Skin of body (tissue), 3 donors: ENCODE measurements at places on chromosomes 4 and X.
A peak's percentile ranks its signal among the peaks of the same experiment; 100 is the strongest.

- DNase-seq: peak; percentile 78
Observed at GRCh38 chr4:184355111-184355604, 119.2 kb downstream of the IRF2 start.

- no peak for DNase-seq
Observed at GRCh38 chrX:45873781-45874180, 671.4 kb downstream of the ZNF674 start.

- no peak for DNase-seq
Observed at GRCh38 chr4:79764120-79764519, 308.9 kb downstream of the ANTXR2 start.

GRCh38 chr4:8773124-8773931, 98.3 kb downstream of the HMX1 start:
- no peak for DNase-seq

DNA sequence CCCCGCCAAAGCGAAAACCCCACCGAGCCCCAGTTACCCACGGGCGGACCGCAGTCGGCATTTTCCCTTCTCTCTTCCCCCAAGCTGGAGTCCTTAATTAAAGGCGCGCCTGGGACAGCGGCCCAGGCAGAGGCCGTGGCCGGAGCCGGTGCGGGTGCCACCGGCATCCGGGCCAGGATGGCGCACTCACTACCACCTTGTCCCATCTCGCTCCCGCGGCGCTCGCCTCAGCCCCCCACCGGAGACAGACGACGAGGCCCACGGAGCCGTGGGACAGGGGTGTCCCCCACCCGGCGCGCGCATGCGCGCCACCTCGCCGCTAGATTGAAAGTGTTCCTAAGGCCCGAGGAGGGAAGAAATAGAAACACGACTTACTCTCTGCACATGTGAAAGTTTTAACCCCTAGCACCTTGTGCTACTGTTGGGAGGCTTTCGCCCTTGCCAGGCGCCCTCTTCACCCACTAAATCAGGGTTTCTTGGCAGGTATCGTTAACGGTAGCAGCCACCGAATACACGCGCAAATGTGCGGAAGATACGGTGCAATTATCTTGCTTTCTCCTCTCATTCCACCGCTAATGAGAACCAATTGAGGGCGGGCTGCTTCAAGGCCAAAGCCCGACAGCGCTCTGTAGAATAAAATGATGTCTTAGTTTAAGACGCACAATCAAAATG, 64.3 kb upstream of the CCDC160 start:
- DNase-seq: peak; percentile 18

- no peak for DNase-seq
Observed at GRCh38 chrX:20980426-20980825, 393.8 kb upstream of the CNKSR2 start.

DNA sequence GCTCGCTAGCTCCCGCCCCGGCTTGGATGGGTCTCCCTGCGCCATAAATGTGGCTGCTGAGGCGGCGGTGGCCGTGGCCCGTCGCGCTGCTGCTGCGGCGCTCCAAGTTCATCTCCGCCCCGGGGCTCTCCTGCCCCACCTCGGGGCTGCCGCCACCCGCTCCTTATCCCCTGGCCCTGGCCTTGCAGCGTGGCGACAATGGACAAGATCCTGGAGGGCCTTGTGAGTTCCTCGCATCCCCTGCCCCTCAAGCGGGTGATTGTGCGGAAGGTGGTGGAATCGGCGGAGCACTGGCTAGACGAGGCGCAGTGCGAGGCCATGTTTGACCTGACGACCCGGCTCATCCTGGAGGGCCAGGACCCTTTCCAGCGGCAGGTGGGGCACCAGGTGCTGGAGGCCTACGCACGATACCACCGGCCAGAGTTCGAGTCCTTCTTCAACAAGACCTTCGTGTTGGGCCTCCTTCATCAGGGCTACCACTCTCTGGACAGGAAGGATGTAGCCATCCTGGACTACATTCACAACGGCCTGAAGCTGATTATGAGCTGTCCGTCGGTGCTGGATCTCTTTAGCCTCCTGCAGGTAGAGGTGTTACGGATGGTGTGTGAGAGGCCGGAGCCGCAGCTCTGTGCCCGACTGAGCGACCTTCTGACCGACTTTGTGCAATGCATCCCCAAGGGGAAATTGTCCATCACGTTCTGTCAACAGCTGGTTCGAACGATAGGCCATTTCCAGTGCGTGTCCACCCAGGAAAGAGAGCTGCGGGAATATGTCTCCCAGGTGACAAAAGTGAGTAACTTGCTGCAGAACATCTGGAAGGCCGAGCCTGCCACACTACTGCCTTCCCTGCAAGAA, 763 bp downstream of the USP38 start:
- no peak for DNase-seq

DNA sequence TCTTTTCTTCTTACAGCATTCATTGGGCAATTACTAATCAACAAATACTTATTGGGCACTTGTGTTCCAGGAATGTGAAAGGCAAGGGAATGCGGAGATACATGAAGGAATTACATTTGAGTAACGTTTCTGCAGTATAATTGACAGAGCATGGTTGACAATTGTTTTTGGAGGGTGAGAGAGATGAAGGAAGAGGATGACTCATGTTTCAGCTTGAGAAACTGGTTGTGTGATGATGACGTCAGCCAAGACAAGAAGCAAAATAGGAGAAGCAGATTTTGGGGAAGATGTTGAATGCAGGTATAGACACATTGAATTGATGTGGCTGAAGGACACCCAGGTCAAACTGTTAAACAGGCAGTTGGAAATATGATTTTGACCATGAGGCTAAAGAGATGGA, 8.0 kb upstream of the CPEB2 start:
- no peak for DNase-seq

- no peak for DNase-seq
Observed at GRCh38 chr4:18422685-18423084, 401.1 kb upstream of the LCORL start.

GRCh38 chrX:45888518-45888917, 656.7 kb downstream of the ZNF674 start:
- no peak for DNase-seq

- DNase-seq: no peak
Observed at GRCh38 chr4:32022071-32022470, 1301.9 kb downstream of the PCDH7 start.

- no peak for DNase-seq
Observed at GRCh38 chr4:71188156-71188640, 150.6 kb upstream of the SLC4A4 start.

DNA sequence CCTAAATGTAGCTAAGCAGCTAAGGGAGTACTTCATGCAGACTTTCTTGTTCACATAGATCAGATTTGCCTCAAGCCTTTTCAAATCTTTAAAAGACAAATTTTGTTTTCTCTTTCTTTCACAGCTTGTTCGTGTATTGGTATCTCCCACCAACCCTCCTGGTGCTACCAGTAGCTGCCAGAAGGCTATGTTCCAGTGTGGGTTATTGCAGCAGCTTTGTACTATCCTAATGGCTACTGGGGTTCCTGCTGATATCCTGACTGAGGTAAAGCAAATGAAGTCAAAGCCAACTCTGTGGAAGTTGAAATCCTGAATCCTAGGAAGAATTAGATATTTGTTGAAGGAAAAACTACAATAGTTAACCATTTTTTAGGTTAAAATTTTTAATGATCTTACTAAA, 62.6 kb downstream of the USO1 start:
- no peak for DNase-seq

GRCh38 chr4:176539785-176540175, 220.0 kb downstream of the SPCS3 start:
- no peak for DNase-seq

GRCh38 chr4:176077561-176077960, 11.9 kb downstream of the WDR17 start:
- DNase-seq: no peak

- DNase-seq: peak; percentile 58
Observed at GRCh38 chr4:55396308-55397125, 760 bp downstream of the TMEM165 start.

- no peak for DNase-seq
Observed at GRCh38 chr4:73668782-73669201, 48.6 kb upstream of the RASSF6 start.

DNA sequence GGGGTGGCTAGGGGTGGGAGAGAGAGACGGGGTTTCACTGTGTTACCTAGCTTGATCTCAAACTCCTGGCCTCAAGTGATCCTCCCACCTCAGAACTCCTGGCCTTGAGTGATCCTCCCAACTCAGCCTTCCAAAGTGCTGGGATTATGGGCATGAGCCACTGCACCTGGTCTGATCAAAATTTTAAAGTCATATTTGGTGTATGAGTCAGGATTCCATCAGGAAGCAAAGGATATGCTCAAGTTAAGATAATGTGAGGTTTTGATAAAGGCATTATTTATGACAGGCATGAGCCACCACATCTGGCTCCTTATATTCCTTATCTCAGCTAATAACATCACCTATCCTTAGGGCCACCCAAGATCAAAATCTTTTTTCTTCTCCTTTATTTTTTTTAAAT, 182.0 kb downstream of the SLC4A4 start:
- DNase-seq: no peak

- peak; percentile 54 for DNase-seq
Observed at GRCh38 chr4:87506974-87507701, 22.0 kb downstream of the SPARCL1 start.

GRCh38 chrX:84760560-84760959, 243.1 kb upstream of the APOOL start:
- no peak for DNase-seq

GRCh38 chr4:66489783-66490452, 819.6 kb upstream of the EPHA5 start:
- no peak for DNase-seq

- peak; percentile 67 for DNase-seq
Observed at GRCh38 chr4:120857312-120857711, 65.2 kb downstream of the PRDM5 start.
